ENCODE measurements at places on chromosomes 3 and 15. TPM values are rescaled to one million over a fixed set of nuclear protein-coding genes. Genes with fewer than 3 reads are reported as not detected.

The GOLGA6B gene
- polyA plus RNA-seq = not detected

The TGM4 gene
- not detected for polyA plus RNA-seq

The SPG11 gene
- polyA plus RNA-seq = 15.1 TPM

The CNBP gene
- polyA plus RNA-seq = 537 TPM

The TM4SF18 gene
- polyA plus RNA-seq = 0.87 TPM

The TOP2B gene
- 39.7 TPM for polyA plus RNA-seq

The LDHAL6B gene
- polyA plus RNA-seq = not detected

The CCR4 gene
- polyA plus RNA-seq = 0.15 TPM

The PRR20G gene
- polyA plus RNA-seq = not detected

DNA sequence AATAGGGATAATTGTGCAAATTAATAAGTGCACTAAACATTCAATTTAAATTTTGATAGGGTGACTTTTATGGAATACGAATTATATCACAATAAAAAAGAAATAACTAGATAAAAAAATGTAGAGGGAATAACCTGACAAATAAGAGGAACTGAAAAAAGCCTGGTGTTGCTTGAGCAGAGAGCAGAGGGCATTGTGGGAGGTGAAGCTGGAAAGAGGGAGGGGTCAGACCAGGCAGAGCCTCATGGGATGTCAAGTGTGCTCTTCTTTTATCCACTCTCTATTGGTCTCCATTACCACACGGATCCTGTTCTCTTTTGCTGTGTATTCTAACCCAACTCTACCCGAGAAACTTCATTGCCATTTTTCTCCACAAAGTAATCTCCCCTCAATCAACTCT is 264.0 kb upstream of the CRBN start:
- no peak for DNase-seq

DNA sequence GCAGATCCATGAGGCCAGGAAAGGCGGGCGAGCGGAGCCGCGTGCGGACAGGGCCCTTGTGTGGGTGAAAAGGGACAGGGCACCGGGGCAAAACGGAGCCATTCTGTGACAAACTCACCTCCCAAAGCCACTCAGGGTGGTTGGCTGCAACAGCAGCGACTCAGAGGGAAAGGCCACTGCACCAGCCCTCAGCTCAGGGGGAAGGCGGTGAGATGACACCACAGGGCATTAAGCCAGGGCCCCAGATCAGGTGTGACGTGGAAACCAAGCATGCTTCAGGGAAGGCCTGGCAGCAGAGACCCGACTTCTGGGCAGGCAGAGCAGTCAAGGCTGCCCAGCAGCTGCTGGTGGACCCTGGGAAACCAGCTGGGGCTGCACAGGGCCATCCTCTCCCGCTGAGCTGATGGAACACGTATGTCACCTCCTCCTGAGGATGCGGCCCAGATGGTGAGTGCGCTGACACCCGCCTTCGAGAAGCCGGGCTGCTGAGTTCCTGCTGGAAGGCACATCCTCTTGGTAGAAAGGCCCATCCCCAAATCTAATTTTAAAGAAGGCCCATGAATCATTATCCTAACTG is 82.3 kb downstream of the CHSY1 start:
- DNase-seq = no peak

- no peak for DNase-seq
Measured at GRCh38 chr3:165078293-165078692, at the start of gene SI. SI (minus strand) TSS chr3:165078496; CDS start chr3:165076012, 2,484 bp downstream.

- no peak for DNase-seq
Measured at GRCh38 chr15:26029146-26029545, 166.0 kb upstream of the ATP10A start.

DNA sequence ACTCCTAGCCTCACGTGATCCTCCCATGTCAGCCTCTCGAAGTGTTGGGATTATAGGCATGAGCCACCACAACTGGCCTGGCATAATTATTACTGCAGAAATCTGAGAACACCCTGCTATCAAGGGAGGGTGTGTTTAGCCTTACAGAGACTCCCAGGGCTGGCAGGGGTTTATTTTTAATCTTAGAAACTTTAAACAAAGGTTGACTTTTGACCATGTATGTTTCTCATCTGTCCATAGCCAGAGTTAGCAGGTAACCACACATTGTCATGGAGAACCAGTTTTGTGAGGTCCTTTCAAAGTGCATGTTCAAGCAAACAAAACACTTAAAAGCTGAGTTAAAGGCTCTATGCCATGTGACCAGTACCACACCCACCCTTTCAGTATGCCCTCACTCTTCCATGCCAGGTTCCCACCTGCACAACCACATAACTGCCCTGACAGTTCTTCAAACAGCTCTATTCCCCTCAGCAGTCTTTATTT is 11.1 kb downstream of the SIAH2 start:
- DNase-seq = peak; percentile 65

DNA sequence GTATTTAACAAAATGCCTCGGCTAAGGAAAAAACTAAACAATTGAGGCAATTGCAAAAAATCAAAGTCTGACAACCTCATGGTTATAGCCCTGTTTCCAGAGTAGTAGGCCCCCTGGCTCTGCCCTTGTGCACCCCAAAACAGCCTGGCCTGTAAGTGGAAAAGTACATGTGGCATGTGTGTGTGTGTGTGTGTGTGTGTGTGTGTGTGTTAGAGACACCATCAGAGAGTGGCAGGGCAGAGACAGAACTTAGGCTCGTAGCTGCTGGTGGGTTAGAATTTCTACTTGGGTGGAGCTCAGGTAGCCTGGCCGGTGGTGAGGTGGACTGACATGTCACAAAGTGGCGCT is 14.1 kb upstream of the AHSG start:
- DNase-seq = no peak

- DNase-seq = no peak
Measured at GRCh38 chr3:99472385-99472784, 166.0 kb upstream of the COL8A1 start.

- DNase-seq = no peak
Measured at GRCh38 chr15:77021803-77022381, 27.0 kb downstream of the PSTPIP1 start.

GRCh38 chr3:149417174-149417573 is 39.7 kb upstream of the TM4SF1 start:
- DNase-seq = no peak

- no peak for DNase-seq
Measured at GRCh38 chr3:14464141-14464465, 61.7 kb downstream of the SLC6A6 start.

DNA sequence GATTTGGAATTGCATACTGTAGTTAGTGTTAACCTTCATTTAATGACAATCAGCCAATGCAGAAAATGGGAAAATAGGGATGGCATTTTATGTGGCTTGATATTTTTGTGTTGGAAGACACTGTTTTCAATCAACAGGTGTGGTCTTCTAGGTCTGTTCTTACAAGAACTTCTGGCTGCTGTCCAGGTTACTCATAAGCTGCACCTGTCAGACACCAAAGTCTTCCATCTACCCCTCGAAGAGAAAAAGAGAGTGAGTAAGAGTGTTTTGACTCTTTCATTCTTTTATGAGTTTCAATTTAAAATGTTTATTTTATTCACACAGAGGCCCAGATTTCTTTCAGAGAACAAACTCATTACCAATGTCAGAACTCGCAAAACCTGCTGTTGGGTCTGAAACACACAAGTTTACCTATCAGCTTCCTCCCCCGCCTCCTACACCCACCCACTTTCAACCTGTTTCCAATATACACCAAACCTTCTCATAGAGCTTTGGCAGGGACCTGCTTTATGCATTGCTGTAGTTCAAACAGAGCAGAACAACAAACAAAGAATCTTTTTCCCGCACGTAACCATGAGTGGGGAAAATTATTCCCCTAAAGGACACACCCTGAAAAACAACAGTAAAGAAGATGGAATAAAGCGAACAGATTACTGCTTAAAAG is 767.7 kb upstream of the ALCAM start:
- DNase-seq = peak; percentile 57

GRCh38 chr3:73431183-73431900 is 193.4 kb downstream of the PDZRN3 start:
- DNase-seq = no peak

DNA sequence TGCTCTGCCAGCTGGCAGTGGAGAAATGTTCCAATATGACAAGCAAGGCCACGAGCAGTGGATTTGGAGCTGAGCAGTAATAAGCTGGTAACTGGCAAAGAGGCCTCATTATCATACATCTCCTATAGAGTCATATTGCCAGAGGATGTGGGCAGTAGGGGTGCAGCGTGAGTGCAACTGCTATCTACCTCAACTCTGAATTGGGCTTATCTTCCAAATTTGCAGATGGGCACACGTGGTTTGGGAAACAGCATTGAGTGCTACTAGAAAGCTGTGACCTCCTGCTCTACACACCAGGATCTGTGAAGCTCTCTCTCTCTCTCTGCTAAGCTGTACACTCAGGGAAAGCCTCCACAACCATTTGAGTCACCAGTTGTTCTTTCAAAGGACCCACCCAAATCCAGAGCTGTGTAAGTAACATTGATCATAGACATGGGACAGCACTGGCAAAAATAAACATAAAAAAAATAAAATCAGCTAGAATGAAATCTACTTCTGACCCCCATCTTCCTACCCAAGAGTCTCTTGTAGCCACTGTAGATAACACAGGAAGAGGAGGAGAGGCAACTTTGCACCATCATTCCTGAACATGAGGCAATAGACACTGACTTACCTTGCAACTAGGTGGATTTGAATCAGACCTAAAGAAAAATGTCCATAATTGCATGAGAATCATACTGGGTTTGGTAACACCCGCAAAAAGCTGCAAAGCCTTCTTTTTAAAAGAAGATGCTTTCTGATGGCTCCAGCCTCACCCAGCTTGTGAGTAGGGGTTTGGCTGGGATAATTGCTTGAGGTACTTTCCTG is 82.9 kb upstream of the THBS1 start:
- no peak for DNase-seq

- DNase-seq = no peak
Measured at GRCh38 chr3:89114841-89115223, 7.4 kb downstream of the EPHA3 start.

DNA sequence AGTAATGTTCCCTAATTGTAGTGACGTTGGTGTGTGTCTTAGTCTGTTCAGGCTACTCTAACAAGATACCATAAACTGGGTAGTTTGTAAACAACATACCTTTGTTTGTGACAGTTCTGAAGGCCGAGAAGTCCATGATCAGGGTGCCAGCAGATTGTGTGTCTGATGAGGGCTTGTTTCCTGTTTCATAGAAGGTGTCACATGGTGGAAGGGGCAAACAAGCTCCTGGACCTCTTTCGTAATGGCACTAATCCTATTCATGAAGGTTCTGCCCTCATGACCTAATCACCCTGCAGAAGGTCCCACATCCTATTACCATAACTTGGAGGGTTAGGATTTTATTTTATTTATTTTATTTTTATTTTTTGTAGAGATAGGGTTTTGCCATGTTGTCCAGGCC is 11.1 kb downstream of the ATXN7 start:
- DNase-seq = no peak

DNA sequence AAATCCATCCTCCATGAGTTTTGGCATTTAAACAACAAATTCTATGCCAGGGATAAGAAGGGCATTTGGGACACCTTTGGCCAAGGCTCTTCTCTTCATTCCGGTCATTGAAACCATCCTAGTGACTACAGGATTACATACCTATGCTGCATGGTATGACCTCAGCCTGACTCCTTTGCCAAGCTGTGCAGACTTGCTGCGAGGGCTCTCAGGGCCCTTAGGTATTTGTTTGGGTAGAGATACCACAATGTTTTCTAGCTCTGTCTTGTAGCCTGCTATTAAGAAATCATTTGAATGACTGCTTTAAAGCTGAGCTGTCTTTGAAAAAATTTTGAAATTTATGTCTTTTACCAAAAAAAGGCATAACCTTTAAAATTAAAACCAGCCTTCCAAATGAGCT is 749.8 kb upstream of the SGO1 start:
- no peak for DNase-seq

DNA sequence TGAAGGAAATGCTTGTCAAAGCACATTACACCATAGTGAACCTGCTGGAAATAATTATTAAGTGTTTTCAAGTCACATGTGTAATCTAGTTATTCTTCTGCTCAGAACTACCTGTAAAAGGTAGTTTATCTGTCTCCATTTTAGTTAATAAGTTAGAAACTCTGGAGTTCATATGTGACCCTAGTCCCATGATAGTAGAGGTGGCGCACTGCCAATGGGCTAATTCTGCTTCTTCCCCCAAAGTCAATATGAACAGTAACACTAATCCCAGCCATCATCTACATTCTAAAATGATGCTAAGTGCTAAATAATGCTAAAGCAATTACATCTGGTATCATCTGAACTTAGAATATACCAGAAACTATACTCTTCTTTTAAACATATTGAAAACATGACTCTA is 361.0 kb upstream of the NECTIN3 start:
- DNase-seq = peak; percentile 27

GRCh38 chr15:92502336-92502735 is 108.7 kb downstream of the ST8SIA2 start:
- DNase-seq = no peak

- no peak for DNase-seq
Measured at GRCh38 chr15:71329497-71330260, 214.4 kb downstream of the THSD4 start.

- no peak for DNase-seq
Measured at GRCh38 chr3:44576613-44577012, 8.2 kb upstream of the ZNF660 start.

DNA sequence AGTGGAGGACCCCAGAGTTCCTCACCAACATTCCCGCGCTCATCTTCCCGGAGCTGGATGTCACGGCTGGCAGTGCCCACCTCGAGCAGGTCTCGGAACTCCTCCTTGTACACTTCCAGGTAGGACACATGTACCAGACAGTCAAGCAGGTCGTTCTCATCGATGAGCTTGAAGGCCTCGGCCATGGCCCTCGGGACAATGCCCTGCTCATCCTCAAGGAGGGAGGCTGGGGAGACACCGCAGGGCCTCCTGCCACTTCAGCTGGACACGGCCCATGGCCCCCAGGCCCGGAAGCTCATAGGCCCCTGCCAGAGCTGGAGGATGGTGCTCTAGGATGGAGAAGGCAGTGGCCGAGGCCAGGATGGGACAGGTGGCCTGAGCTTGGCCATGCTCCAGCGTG is 5.6 kb downstream of the KIF7 start:
- no peak for DNase-seq

GRCh38 chr3:46114323-46114988 is 87.2 kb upstream of the XCR1 start:
- DNase-seq = no peak

GRCh38 chr3:194879991-194880939 is 194.6 kb downstream of the FAM43A start:
- peak; percentile 77 for DNase-seq

GRCh38 chr3:64355401-64355807 is 130.1 kb upstream of the PRICKLE2 start:
- DNase-seq = no peak

DNA sequence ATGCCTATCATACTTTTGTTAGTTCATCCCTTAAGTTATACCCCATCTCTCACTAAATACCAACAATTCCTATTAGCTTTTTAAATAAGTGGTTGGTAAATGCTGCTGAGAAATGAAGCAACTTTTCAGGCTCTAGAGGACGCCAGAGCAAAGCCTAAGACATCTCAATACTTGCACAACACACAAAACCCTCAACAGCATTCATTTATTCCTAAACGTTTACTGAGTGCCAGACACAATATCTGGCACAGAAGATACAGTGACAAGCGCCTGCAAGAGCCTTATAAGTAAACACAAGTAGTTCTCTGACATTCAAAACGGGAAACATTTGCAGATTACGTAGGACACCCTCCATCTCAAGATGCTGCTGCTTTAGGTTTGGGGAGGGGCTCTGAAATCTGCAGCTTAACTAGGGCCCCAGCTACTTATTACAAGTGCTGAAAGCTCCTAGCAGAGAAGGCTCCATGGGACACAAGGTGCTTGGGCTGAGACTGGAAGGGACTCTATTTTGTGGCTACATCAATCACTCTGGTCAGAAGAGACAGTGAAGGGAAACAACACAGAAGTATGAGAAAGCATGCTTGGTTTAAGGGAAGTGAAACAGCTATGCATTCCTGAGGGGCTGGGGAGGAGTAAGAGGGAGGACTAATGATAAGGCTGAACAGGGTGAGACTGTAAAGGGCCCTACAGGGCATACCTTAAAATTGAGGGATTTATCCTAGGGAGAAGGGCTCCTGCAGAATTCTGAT is 311.3 kb downstream of the PLCL2 start:
- DNase-seq = no peak

Data from stomach (tissue), 19 donors.